ENCODE measurements at places on chromosomes 7 and 10. TPM values are rescaled to one million over a fixed set of nuclear protein-coding genes. Genes with fewer than 3 reads are reported as not detected.

The SPDYE6 gene
- total RNA-seq = not detected

The TRIL gene
- total RNA-seq = 11.0 TPM

The OGDHL gene
- total RNA-seq = 3.4 TPM

- no peak for DNase-seq
Observed at GRCh38 chr7:70237831-70238575, 639.7 kb downstream of the AUTS2 start.

- DNase-seq = no peak
Observed at GRCh38 chr10:31352436-31353226, 33.6 kb downstream of the ZEB1 start.

- DNase-seq = peak; percentile 79
Observed at GRCh38 chr10:46216836-46217751, 69.7 kb upstream of the ANTXRL start.

GRCh38 chr7:139168479-139168878 is 59.0 kb upstream of the ZC3HAV1 start:
- DNase-seq = no peak

DNA sequence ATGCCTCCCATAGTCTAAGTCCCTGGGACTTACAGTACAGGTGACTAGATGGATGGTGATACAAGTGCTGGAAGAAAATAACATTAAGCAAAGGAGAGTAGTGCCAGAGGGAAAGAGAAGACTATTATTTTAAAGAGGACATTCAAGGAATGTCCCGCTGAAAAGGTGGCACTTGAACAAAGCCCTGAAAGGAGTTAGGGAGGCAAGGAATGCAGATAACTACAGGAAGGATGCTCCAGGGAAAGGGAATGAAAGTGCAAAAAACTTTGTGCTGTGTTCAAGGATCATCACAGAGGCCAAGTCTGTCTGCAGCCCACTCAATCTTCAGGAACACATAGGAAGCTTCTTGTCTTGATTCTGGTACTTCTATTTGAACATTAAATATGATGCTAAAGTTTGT is 14.9 kb downstream of the ANKMY2 start:
- DNase-seq = no peak

DNA sequence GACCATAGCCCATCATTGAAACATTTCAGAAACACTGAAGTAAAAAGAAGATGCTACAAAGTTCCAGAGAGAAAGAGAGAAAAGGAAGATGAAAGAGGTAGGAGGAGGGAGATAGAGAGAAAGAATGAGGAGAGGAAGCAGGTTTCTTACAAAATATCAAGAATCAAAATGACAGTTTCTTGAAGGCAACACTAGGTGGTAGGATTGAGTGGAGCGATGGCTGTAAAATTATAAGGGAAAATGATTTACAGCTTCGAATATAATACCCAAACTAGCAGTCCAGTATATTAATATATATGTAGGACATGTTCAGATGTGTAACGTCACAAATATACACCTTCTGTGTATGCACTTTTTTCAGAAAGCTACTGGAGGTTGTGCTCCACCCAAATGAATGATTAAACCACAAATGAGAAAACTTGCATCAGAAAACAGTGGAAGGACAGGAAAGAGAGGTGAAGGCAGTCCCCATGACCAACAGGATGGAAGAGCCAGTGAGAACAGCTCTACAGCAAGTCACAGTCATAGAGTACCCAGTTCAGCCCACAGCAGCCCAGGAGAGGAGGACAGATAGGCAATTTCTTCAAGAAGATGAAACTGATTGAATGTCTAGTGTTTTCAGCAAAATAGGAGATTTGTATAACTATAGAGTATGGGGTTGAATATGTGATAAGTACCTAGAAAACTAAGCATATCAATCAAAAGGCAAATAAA is 151.5 kb upstream of the TARP start:
- no peak for DNase-seq
